ENCODE measurements at places on chromosomes 11 and 22.

DNA sequence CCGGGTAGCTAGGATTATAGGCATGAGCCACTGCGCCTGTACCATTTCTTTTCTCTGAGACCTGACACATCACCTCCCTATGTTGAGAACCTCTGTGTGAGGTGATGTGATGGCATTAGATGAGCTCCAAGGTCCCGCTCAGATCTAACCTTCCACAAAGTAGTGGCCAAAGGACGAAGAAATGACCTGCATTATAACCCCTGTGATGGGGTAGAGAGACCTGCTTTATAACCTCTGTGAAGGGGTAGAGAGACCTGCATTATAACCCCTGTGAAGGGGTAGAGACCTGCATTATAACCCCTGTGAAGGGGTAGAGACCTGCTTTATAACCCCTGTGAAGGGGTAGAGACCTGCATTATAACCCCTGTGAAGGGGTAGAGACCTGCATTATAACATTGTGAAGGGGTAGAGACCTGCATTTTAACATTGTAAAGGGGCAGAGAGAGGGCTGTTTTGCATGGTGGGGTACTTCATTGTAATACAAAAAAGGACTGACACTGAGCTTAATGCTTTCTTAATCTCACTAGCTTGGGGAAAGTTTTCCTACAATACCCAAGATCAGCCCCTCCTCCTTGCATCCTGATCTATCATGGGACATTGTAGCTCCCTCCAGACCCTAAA is 8.5 kb downstream of the MIEF1 start:
- no peak for DNase-seq

DNA sequence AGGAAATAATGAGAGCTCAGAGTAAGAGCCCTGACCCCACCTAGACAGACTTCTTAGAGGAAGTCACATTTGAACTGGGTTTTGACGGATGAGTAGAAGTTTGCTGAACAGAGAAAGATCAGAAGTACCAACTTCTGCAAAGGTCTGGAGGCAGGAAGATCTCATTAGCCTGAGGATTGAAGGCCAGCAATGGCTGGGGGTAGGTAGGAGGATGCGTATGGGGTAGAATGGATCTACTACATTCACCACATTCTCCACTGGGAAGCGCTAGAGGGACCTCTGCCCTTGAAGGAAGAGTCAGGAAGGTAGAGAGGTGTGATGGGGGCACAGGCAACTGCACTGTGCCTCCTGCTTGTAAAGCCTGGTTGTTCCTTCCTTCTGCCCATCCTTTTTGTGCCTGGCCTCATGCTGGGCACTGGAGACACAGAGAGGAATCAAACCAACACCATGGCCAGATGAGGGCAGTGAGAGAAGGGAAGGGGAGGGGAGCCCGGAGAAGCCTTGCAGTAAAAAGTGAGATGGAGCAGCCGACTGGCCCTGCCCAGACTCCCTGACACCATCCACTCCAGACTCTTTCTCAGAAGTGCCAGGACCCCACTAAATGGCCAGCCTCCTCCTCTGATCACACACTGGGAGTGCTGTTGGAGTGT is 4.9 kb downstream of the TPBGL start:
- no peak for DNase-seq

- DNase-seq: no peak
Observed at GRCh38 chr11:13013054-13013488, 4.0 kb downstream of the RASSF10 start.

DNA sequence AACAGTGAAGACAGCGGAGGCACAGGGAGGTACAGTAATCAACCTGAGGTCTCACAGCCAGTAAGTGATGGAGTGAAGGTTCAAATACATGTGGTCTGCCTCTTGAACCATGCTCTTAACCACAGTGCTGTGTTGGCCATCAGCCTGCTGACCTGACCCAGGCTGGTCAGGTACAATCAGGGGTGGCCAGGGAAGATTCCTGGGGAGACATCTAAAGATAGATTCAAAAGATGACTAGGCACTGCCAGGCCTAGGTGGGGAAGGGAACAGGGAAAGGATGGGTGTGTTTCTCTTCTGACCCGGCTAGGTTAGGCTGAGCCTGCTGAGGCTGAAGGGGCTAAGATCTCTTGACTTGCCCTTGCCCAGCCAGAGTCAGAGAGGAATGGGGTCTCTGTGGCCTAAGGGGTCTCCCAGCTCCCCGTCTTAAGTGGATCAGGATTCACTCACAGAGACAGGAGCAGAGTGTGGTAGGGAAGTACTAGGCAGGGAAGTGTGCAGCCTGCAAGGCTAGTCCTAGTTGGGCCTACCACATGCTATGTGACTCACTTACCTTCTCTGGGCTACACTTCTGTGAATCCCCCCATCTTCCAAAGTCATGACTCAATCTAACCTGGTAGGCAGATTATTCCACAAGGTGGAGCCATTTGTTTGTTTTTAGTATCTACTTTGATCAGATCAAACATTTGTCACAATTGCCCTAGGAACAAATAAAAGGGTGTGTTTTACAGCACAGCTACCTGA is 10.4 kb upstream of the SREBF2 start:
- DNase-seq: peak; percentile 49

GRCh38 chr11:115503083-115503885 is 931 bp downstream of the CADM1 start:
- DNase-seq: peak; percentile 73

DNA sequence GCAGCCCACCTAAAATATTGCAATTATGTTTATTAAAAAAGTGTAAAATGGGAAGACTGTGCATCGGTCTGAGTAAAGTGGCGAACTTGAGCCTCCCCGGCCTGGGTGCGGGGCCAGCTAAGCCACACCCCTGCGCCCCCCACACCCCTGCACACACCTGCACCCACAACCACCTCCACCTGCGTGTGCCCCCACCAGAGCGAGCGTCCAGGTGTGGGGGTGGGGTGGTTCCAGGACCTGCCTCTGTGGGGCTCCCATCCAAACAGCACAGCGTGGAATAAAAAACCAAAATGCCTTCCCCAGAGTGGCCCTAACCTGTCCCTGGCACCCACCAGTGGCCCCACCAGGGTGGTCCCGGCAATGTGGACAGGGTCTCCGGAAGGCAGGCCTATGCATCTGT is 30.1 kb upstream of the CARS1 start:
- peak; percentile 4 for DNase-seq

DNA sequence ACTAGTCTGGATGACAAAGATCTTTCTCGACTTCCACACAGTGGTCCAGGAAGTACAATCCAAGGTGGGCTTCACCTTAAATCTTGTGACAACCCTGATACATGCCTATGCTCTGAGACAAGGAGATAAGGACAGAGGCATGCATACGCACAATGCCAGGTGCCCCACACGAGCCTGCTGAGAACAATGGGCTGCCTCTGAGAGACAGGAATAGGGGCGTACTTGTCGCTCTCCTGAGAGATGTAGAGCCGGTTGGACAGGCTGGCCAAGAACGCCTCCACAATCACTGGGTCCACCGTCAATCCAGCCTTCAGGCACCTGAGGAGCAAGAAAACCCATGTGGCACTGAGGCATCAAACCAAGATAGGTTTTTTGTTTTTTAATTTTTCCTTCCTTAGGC is 25.5 kb downstream of the SERPIND1 start:
- DNase-seq: no peak

- DNase-seq: peak; percentile 7
Observed at GRCh38 chr22:31144223-31144622, 3.9 kb upstream of the PLA2G3 start.

- no peak for DNase-seq
Observed at GRCh38 chr11:64342869-64343745, 3.1 kb downstream of the CCDC88B start.

GRCh38 chr11:35045236-35045820 is 93.6 kb upstream of the CD44 start:
- no peak for DNase-seq

GRCh38 chr11:62680825-62681240 is 2.0 kb upstream of the UBXN1 start:
- peak; percentile 83 for DNase-seq

DNA sequence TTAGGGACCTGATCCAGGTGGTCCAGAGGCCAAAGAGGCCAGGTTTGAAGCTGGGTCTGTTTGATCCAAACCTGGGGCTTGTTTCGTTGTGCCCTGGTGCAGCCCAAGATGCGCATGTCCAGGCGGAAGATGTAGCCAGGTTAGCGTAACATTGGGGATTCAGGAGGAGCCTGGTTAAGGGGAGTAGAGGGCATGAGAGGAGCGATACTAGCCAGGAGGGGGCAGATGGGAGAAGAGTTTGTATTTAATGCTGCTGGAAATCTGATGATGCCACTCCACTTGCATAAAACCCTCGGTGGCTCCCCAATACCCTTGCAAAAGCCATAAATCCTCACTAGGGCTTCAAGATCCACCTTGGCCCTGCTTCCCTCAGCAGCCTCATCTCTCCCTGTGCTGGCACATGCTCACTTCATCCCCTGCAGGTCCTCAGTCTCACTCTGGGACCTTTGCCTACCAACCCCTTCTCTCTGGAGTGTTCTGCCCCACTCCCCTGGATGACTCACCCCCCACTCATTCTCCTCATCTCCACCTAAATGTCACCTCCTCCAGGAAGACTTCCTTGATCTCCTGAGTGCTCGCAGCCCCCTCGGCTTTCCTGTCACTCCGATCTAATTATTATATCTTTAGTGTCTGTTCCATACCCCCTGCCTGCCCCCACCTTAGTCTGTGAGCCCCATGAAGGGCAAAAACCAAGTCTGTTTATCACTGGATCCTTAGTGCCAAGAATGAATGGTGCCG is 95.9 kb downstream of the MIAT start:
- DNase-seq: no peak

DNA sequence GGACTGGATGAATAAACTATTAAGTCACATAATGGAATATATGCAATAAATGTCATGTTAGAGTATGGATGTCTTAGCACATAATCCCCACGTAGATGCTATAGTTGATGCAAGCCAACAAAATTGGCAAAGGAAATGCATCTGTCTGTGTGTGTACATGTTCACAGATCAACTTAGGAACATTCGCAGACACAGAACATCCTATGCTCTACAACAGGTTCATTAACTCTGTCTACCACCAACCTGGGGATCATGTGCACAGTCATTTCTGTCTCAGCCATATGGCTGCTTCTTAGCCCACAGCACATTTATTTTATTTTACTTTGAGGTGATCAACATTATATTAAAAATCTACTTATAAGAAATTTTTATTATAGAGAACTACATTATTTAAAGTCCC is 4.9 kb downstream of the MSANTD4 start:
- DNase-seq: no peak

GRCh38 chr11:47509077-47509536 is 43.8 kb downstream of the CELF1 start:
- DNase-seq: no peak

- no peak for DNase-seq
Observed at GRCh38 chr11:57202281-57202680, 20.5 kb downstream of the LRRC55 start.
